Fibroblast of gingiva (primary cell): ENCODE measurements at places on chromosomes 16 and 17.

DNA sequence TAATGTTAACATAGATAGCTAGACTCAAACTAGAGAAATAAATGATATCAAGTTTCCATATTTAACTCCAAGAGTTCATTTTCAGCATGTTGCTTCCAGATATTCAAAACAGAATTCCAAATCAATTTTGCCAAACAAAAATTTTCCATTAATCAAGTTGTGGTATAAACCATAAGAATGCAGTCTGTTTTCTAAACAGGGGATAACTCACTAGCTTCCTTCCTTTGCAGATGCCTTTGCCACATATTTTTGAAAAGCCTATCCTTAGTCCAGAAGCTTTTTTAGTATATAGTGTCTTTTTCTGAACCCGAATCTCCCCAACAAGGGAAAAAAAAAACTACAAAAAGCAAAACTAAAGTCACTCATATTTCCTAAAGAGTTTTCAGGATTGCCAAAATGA lies 61.5 kb downstream of the HELZ start:
- DNase-seq, result peak; percentile 21

DNA sequence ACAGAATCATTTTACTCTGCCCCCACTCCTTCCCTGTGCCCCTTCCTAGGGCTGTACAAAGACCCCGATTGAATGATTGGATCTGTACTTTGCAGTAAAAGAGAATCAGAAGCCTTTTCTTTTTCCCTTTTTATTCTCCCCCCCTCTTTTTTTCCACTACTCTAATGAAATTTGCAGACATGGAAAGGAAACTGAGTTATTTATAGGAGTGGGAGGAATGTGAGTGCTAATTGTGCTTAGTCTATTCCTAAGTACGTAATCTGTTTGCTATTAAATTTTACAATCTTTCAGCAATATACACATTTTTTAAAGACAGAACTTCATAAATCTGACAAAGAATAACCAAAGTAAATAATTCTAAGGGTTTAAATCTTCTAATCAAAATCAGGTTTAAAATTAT lies 314.3 kb downstream of the MAP2K6 start:
- no peak for DNase-seq

DNA sequence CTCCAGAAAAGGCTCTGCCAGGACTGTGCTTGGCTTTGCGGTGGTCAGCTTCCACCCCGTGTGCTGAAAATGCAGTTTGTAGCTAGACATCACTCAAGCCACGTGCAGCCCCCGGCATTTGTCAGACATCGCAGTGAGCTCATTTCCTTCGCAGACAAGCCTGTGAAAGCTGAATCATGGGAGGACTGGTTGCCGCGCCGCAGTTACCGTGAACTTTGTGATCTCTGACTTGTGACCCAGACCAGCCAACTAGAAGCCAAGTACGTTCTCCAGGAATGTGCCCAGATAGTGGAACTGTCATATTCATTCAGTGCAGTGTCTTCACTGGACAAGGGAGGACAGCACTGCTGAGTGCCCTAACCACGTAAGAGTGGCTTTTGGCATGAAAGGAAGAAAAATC lies 58.1 kb downstream of the NDE1 start:
- no peak for DNase-seq

GRCh38 chr17:39623356-39623950 lies 3.3 kb upstream of the PPP1R1B start:
- peak; percentile 61 for DNase-seq

DNA sequence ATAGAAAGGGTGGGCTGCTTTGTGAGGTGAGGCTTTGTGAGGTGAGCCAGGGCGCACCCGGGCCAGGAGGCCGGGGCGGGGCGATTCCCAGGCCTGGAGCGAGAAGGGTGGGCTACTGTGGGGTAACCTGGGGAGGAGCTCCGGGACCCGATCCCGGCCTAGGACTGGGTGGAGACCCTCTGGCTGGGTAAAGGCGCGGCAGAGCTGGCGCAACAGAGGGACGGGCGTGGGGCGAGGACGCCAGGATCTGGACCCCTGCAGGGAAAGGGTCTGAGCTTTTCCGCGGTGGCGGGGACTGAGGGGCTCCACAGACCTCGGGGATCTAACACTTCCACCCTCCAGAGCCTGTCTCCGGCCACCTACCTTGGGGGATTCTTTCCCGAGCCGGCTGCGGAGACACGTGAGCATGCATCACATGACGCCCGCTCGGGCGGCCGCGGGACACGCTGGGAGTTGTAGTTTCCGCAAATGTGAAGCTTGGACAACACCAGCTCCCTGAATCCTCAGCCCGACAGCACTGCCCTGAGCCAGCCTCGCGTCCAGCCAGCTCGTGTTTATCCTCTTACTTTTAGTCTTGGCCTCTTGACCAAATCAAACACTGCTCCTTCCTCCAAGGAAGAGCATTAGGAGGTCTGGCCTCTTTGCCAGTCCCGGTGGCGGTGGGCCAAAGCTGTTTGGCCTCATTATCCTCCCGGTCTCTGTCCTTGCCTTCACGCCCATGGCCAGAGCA lies at the start of gene SLC38A7:
Gene SLC38A7, minus strand, starts transcription at position 417 of the 730 bp plus-strand sequence. CDS start 4,644 bp downstream, outside the sequence.
- DNase-seq, result peak; percentile 76

- peak; percentile 86 for DNase-seq
These were observed 598 bp downstream of the INPP5K start for GRCh38 chr17:1515640-1516387.

DNA sequence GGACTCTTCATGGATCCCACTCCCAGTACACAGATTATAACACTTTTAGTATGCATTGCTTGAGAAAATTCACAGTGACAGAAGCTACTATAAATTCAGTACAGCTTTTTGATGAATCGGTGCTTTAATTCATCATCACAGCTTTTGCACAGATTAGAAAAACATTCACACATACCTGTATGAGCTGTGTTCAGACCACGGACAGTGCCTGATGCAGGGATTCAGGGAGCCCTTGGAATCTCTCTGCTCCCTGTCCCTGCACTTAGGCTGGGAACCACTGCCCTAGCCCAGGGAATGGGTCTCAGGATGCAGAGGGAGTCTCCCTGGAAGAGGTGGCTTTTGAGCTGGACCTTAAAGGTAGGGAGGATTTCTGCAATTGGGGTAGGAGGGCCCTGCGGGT lies 13.9 kb downstream of the TBKBP1 start:
- DNase-seq, result no peak

- no peak for DNase-seq
These were observed 17.9 kb upstream of the NDEL1 start for GRCh38 chr17:8417806-8418205.

GRCh38 chr17:48995974-48996721 lies 1.0 kb upstream of the IGF2BP1 start:
- DNase-seq, result no peak

DNA sequence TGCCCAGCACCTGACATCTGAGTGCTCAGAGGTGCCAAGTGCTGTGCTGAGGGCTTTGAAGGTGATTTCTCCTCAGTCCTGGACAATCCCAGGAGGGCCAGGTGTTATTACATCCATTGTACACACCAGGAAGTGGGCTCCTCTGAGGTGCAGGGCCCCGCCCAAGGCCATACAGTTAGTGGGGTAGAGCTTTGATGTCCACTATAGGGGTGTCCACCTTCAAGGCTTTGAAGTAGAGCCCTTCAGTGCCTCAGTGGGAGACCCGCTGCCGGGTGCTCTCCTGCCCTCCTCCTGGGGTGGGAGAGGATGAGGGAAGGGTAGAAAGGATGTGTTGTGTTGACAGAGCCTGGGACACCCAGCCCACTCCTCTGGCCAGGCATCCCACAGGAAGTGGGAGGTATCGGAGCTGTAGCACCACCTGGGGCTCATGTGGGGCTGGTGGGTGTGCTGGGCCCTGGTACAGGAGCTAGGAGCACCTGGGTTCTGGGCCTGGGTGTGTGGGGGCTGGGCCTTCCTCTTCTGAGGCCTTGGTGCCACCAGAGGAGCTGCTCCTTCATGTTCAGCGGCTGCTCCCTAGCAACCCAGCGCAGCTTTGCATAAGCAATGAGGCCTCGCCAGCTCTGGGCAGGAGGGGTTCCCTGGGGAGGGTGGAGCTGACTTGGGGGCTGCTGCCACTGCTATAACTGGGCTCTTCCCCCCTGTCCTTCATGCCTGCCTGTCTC lies 7.4 kb downstream of the LASP1 start:
- DNase-seq, result no peak

DNA sequence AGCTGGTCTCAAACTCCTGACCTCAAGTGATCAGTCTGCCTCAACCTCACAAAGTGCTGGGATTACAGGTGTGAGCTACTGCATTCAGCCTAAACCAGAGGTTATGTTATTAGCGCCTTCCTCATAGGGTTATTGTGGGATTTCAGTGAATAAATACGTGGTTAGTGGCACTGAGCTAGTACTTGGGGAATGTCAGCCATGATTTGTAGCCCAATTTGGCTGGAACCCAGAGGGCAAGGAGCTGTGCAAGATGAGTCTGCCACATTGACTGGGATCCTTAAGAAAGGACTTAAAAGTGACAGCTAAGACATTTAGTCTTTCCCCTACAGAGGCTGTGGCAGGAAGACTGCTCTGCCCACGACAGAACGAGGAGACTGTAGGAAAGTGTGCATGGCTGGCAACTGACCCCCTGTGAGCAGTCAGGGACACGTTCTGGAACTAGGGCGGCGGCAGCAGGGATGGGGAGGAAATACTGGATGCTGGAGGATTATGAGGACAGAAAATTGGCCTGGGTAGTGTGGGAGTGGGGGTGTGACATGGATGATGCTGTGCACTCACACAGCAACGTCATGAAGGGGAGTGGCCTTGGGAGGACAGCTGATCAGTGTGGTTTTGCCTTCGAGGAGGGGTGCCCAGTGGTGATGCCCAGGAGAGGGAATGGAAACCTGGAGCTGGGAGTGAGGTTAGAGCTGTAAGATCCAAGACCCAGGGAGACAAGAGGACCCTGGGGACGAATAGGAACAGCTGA lies 14.6 kb downstream of the ATP5PD start:
- DNase-seq, result peak; percentile 79

DNA sequence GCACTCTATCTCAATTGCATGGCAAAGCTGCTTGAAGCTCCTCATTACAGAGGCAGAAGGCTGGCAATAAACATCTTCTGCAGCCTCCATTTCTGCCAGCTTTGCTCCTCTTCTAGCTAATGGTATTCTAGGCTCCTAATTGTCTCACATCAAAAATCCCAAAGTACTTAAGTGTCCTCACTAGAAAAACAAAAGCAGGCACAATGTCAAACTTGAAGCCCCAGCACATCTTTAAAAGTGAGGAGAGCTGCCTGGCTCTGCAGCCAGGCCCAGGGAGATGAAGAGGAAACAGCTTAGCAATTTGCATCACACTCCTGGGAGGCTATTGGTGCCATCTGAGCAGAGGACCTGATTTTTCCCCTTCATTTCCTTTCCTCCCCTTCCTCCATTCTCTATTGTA lies 197.1 kb downstream of the KCNJ2 start:
- DNase-seq, result no peak

DNA sequence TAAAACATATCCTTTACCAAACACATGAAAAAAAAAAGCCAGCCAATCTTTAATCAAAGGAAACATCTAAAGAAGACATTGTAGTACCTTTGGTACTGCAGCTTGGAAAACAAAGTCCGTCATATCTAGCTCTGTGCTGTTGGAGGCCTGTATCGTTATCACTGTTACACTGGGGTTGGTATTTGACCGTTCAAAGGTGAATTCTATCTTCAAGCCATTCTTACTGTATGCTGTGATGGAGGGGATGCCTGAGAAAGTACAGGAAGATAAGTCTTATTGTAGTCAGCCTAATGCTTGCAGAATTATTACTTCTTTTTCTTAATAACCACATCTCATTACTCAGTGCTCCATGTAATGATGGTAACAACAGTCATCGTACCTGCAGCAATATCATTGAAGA lies 14.4 kb upstream of the PHLPP2 start:
- no peak for DNase-seq
